ENCODE measurements at places on chromosomes 13 and 19.

DNA sequence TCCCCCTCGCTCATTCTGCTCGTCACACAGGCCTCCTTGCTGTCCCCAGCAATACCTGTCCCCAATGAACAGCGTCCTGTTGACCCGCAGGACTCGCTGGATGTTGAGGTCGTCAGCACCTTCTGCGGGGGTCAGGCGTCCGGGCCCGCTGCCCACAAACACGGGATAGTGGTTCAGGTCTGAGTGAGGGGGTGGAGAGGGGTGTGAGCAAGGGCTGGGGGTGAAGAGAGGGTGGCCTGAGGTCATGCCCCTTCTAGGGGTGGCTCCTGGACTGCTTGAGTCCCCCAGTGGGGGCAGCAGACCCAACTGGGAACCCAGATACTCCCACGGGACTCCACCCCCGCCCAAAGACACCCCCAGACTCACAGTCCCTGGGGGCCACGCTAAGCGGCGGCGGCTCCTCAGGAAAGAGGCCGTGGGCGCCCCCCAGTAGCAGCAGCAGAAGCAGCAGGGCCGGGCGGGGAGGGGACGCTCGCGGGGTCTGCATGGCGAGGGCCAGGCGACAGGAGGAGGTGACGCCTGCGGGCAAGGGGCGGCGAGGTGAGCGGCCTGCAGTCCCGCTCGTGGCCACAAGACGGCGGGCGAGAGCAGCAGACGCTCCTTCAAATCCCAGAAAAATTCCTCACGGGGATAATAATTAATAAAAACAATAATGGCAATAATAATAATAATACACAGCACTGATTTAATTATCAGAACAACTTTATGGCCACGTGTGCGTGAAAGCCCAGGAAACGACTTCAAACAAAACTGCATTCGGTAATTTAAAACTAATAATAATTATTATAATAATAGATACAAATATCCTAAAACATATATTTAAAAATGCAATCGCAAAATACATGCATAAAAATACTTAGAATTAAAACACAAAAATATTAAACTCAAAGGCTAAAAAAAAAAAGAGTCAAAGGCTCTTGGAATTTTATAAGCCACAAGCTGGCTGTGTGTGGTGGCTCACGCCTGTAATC, 1.2 kb downstream of the SEMA6B start:
- no peak for DNase-seq

- DNase-seq, result no peak
Observed at GRCh38 chr19:16652854-16653253, 7.1 kb downstream of the SMIM7 start.

DNA sequence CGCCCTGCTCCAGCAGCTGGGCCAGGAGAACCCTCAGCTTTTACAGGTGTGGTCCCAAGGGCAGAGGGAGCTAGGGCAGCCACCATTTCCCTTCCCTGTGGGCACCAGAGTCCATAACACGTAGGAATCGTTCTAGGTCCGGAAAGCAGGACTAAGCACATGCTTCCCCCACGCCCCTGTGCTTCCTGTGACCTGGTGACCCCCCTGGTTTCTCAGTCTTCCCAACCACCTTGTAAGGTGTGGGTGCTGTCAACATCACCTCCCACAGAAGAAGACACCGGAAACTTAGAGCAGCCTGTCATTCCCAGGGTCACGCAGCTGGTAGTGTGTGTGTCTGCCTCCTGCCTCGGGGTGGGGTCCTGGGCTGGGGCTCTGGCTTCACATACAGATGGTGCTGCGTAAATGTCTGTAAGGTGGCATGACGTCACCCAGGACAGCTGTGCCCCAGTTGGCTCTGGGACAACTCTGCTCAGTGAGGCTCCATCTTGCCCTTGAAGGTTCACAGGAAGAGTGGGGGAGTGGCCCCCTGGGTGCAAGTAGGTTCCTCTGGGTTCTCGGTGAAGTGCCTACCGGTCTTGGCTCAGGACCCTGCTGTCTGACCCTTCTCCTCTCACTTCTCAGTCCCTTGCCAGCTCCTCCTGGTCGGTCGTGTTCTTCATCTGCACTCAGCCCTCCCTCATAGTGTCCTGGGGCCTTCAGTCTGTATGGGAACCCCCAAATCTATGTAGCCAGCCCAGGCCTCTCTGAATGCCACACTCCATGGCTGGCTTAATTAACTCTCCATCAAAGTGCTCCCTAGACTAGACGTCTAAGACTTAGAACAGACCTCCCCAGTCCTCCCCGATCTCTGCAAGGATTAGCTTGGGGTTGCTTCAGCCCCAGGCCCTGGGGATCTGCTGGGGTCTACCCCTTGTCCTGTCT, 4.0 kb downstream of the RAD23A start:
- DNase-seq, result no peak

GRCh38 chr13:45751885-45752284, 49.8 kb downstream of the CBY2 start:
- no peak for DNase-seq

DNA sequence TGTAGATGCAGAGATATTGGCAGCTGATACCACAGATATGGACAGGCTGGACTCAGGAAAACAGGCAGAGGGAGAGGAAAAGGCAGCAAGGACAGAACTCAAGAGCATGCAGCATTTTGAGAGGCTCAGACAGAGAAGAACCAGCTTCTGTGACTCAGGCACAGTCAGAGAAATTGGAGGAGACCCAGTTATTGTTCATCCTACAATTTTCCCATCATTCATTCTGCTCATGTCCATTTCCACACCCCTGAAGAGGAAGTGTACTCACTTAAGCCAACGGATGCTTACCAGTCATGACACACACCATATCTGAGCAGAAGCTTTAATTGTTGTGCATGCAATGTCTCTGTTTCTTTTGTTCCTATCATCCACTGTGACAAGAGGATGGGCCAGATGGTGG, 359.8 kb upstream of the HTR2A start:
- DNase-seq, result peak; percentile 9

GRCh38 chr13:66443926-66444325, 786.2 kb downstream of the PCDH9 start:
- no peak for DNase-seq

- no peak for DNase-seq
Observed at GRCh38 chr13:98998831-98999638, 21.2 kb upstream of the DOCK9 start.

DNA sequence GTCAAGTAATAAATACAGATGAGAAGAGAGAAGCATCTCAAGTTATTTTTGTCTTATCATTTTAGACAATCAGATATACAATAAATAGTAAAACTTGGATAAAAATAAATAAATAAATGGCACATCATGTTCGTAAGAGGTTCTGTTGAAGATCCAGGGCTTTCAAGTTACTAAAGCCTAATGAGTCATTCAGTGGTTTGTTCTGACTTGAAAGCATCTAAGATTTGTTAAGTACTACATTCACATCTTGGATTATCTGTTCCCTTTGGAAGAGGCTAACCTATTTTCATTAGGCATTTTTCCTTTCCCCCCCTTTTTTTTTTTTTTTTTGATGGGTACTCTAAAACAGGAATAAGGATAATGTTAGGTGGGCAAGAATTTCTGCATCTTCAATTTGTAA, 429.3 kb downstream of the PCDH20 start:
- DNase-seq, result no peak

- no peak for DNase-seq
Observed at GRCh38 chr13:66888698-66889097, 341.4 kb downstream of the PCDH9 start.

GRCh38 chr13:76925115-76925514, 23.2 kb upstream of the ACOD1 start:
- no peak for DNase-seq

All from hepatic stellate cell (primary cell).